Smooth muscle cell of the pulmonary artery (primary cell): ENCODE measurements at places on chromosomes 12 and 14. TPM values are rescaled to one million over a fixed set of nuclear protein-coding genes. Genes with fewer than 3 reads are reported as not detected.

The SPX gene
- 1.2 and 2.0 TPM in 2 replicates for total RNA-seq

The DBX2 gene
- not detected in 2 replicates for total RNA-seq

The OR6C6 gene
- total RNA-seq = not detected in 2 replicates

The CYP27B1 gene
- 0.20 and 0.79 TPM in 2 replicates for total RNA-seq

The NAV3 gene
- total RNA-seq = 94.9 and 132 TPM in 2 replicates

The RNASE2 gene
- total RNA-seq = not detected in 2 replicates

The TAS2R46 gene
- 2.6 and 4.8 TPM in 2 replicates for total RNA-seq

The CCDC38 gene
- total RNA-seq = not detected in 2 replicates

The CMA1 gene
- total RNA-seq = not detected in 2 replicates

The LUM gene
- 115 and 562 TPM in 2 replicates for total RNA-seq

The PLEKHD1 gene
- total RNA-seq = under 0.01 and 0.07 TPM in 2 replicates

The IL26 gene
- 0.13 and 2.0 TPM in 2 replicates for total RNA-seq

The CHFR gene
- total RNA-seq = 32.5 and 49.0 TPM in 2 replicates

The ADAM21 gene
- total RNA-seq = 0.86 and 1.4 TPM in 2 replicates

The PLEKHG7 gene
- not detected in 2 replicates for total RNA-seq

The KRT75 gene
- total RNA-seq = not detected in 2 replicates

The INHBC gene
- not detected in 2 replicates for total RNA-seq

The TBC1D30 gene
- 0.33 and 0.43 TPM in 2 replicates for total RNA-seq

The SINHCAF gene
- total RNA-seq = 9.8 and 14.0 TPM in 2 replicates

The CCDC88C gene
- total RNA-seq = 0.10 and 0.26 TPM in 2 replicates

The CCDC85C gene
- 5.0 and 24.0 TPM in 2 replicates for total RNA-seq

The SOAT2 gene
- total RNA-seq = not detected in 2 replicates

The LMNTD1 gene
- 0.39 and 0.63 TPM in 2 replicates for total RNA-seq

The KRT79 gene
- not detected in 2 replicates for total RNA-seq

The CD4 gene
- 0.26 and 13.2 TPM in 2 replicates for total RNA-seq

The SCNN1A gene
- total RNA-seq = 0.07 TPM in 1 of 2 replicates, not detected in the other

The SLC8A3 gene
- 0.33 and 0.40 TPM in 2 replicates for total RNA-seq

The PLA2G1B gene
- not detected in 2 replicates for total RNA-seq
